ENCODE measurements at places on chromosomes 5 and 9.

- no peak for DNase-seq
These were observed 64.1 kb downstream of the PJA2 start for GRCh38 chr5:109345699-109346098.

DNA sequence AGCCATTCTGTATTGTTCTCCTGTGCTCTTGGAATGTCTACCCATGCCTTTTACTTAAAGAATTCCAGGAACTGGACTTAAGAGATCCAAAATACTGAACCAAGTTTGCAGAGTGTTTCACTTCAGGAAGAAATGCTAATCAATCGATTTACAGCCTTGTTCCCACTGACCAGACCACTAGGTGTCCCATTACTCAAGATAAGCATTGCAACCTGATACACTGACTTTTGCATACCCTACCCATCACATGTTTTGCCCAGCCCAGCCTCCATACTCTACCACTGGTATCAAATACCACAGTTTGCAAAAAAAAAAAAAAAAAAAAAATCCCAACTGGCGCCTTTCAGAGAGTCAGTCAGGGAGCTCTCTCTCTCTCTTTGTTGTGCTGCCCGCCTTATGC is 550.8 kb downstream of the CDH9 start:
- no peak for DNase-seq

DNA sequence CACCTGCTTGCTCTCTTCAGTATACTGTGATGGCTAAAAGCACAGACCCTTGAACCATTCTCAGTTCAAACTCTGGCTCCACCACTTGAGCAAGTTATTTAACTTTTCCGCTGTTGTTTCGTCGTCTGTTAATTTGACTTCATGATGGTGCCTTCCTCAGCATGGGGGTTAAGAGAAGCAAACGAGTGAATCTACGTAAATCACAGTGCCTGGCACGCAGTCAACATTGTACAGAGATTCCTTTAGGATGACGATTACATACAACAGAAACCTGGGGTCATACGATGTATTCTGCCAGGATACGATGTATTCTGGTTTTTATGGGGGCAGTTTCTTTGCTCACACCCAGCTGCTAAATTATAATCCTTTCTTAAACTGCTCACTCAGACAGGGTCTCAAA is 515.6 kb downstream of the CCDC171 start:
- no peak for DNase-seq

DNA sequence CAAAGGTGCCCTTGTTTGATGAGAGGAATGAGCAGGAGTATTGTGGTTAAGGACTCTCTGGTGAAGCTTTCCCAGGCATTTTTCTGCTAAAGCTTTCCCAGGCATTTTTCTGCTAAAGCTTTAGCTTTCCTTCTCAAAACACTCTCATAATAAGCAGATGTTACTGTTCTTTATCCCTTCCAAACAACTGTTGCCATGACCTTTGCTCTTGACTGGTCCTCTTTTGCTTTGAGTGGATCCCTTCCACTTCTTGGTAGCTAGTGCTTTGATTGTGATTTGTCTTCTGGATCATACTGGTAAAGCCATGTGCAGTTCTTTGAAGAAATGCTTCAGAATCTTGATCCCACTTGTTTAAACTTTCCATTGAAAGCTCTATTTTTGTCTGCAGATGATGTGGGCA is 85.8 kb downstream of the GPBP1 start:
- no peak for DNase-seq

DNA sequence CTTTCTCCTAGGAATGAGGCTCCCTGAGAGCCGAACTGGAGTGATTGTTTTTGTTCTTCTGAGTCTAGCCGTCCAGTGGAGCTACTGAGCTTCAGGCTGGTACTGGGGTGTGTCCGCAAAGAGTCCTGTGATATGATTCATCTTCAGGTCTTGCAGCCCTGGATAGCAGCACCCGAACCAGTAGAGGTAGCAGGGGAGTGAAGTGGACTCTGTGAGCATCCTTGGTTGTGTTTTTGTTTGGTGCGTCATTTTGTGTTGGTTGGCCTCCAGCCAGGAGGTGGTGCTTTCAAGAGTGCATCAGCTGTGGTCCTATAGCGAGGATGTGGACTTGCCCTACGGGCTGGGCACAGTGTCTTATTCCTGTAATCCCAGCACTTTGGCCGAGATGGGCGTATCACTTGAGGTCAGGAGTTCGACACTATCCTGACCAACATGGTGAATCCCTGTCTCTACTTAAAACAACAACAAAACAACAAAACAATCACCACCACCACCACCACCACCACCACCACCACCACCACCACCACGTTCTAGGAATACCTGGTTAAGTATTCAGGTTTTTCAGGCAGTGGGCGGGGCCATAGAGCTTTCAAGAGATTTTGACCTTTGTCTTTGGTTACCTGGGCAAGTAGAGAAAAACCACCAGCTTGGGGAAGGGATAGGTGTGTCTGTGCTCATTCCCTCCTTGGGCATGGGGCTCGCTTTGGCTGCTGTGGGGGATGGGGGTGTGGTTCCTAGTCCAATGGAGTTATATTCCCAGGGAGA is 154.0 kb downstream of the WDR70 start:
- DNase-seq: no peak

DNA sequence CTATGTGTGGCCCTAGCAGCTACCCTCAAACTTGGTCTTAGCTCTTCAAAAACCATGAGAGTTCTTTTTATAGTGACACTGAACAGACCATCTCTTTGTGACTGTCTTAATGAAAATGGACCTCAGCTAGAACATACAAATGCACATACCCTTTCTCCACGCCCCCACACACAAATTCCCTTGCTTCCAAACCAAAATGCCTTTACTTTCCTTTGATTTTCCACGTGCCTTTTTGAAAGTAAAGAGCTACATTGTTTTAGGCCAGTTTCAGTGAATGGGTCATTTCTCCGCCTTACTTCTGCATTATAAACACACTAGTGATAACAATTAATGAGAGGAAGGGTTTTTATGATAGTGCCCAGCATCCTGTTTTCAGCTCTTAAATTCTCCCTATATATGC is 105.8 kb upstream of the EFNA5 start:
- no peak for DNase-seq
